Activated CD4-positive, alpha-beta T cell treated with anti-CD3 and anti-CD28 coated beads for 36 hours (primary cell): ENCODE measurements at places on chromosomes 2 and 18.

DNA sequence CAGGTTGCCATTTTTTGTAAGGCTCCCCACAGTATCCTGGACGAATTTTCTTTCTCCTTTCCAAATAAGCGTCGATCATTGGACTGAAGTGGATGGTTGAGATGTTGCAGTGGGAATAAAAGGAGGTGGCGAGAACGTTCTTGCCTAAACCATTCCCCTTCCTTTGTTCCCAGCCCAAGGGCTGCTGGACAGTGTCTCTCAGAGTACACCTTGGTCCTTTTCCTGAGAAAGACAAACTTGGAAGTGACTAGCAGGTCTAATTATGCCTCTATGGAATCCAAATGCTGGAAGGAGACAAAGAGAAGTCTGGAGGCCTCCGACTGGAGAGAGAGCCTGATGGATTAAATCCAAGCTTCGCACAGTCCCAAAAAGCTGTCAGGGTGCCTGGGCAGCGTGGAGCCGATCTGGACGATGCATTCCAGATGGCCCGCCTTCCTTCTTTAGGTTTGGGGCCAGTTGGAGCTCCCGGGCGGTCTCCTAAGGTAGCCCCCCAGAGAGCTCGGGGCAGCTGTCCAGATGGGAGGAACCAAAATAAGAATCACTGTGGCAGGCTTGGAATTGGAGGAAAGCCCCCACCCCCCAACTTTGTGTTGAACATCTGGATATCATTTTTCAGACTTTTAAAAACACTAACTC lies 186.8 kb downstream of the TMEM247 start:
- peaks cover 21% of the 10 kb centered on the region for H3K27me3 ChIP-seq
- H3K27ac ChIP-seq, result no peak overlapping the region
- no peaks in the 10 kb centered on the region for H3K36me3 ChIP-seq

DNA sequence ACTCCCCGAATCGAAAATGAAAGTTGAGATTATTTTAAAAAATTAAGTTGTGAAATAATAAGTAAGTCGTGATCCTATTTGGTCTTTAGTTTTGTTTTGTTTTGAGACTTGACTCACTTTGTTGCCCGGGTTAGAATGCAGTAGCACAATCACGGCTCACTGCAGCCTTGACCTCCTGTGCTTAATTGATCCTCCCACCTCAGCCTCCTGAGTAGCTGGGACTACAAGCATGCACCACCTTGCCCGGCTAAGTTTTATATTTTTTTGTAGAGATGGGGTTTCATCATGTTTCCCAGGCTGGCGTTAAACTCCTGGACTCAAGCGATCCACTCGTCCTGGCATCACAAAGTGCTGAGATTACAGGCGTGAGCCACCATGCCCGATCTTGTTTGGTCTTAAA lies 326.2 kb downstream of the MYCN start:
- no peaks in the 10 kb centered on the region for H3K4me1 ChIP-seq
- H3K27me3 ChIP-seq, result peaks cover 2% of the 10 kb centered on the region
- no peak for DNase-seq

DNA sequence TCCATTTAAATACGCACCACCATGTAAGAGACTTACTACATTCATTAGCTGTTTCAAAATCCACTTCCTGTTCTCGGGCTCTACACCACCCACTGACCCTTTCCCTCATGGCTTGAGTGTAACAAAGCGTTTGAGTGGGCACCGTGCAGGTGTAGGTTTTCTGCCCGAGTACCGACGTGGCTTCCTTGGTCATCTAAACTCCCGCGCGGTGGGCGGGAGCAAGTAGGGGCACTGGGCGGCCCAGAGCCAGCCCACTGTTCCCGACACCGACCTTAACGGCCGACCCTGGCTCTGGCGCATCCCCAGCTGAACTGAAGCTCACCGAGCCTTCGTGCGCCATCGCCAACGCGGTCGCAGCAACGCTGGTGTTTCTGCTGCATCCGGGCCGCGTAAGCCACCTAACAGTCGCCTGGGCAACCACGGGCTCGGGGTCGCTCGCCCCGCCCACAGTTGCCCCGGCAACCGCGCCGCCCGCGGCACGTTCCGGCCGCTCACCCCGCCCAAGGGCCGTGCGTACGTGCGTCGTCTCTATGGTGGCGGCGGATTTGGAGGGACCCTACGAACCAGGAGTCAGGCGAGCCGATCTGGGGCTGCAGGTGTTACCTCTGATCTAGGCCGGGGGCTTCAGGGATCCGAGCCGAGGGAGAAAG lies at the start of the genes C2orf81 and WDR54:
Gene C2orf81 (minus strand): TSS at position 399 of the 650 bp plus-strand sequence. CDS start 59 bp downstream, at position 340.
Gene WDR54 (plus strand): TSS at position 510 of the 650 bp plus-strand sequence. CDS start 424 bp downstream, outside the sequence.
- H3K27ac ChIP-seq, result peak within 1 kb of the TSS; percentile 98
- peak within 1 kb of the TSS; percentile 91 for H3K4me3 ChIP-seq
- H3K36me3 ChIP-seq, result peaks cover 23% of the 10 kb centered on the region
- peaks cover 34% of the 10 kb centered on the region for H3K4me1 ChIP-seq

- no peak for DNase-seq
- H3K27me3 ChIP-seq, result no peaks in the 10 kb centered on the region
- no peak overlapping the region for H3K4me3 ChIP-seq
- H3K36me3 ChIP-seq, result peaks cover 50% of the 10 kb centered on the region
- H3K4me1 ChIP-seq, result peaks cover 52% of the 10 kb centered on the region
Measured at GRCh38 chr18:13470516-13471197, 252.1 kb downstream of the LDLRAD4 start.

GRCh38 chr18:8003878-8004675 lies 437.0 kb downstream of the PTPRM start:
- H3K27ac ChIP-seq, result no peak overlapping the region
- H3K4me3 ChIP-seq, result no peak overlapping the region
- no peaks in the 10 kb centered on the region for H3K4me1 ChIP-seq
- no peaks in the 10 kb centered on the region for H3K36me3 ChIP-seq
- DNase-seq, result no peak
- H3K27me3 ChIP-seq, result no peaks in the 10 kb centered on the region

GRCh38 chr2:39663187-39663930 lies 2.4 kb upstream of the TMEM178A start:
- no peaks in the 10 kb centered on the region for H3K36me3 ChIP-seq
- no peak for DNase-seq
- no peak overlapping the region for H3K27ac ChIP-seq
- no peak overlapping the region for H3K4me3 ChIP-seq

DNA sequence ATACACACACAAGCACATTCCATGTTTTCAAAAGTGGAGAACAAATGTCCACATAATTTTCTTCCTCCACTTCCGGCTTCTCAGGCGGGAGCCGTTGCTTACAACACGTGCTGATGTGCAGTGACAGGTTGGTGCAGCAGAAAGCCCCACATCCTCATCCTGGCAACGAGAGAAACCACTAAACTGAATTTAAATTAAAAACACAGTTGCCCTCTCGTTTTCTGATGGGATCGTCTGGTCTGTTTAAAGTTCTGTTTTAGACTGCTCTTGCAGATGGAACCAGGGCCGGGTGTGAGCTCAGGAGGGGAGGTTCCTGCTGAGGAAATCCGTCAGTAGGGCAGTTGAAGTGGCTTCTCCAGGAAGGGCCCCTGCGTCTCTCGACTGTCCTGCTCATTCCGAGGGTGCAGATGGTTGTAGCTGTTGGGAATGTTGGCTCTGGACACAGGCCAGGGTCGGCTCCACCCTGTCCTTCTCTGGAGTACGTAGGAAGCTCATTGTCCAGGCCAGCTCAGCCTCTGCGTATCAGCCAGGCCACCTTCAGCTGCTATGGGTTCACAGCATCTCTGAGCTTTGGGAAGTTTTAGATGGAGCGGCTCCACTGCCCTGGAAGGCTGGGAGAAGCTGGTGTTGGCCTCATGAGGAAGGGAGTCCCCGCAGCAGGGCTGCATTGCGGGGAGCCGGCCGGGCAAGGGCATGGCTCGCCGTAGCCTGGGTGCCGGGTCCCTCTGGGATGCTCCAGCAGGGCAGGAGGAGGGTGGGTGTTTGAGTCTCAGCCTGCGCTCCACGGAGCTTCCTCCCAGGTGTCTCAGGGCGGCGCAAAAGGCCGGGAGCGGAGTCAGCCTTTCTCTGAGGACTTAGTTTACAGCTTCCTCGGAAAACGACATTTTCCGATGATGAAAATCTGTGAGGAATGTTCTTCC lies 58.3 kb downstream of the NFATC1 start:
- H3K27ac ChIP-seq, result no peak overlapping the region
- DNase-seq, result no peak
- no peak overlapping the region for H3K4me3 ChIP-seq
- H3K27me3 ChIP-seq, result no peaks in the 10 kb centered on the region
- H3K36me3 ChIP-seq, result peaks cover 49% of the 10 kb centered on the region

DNA sequence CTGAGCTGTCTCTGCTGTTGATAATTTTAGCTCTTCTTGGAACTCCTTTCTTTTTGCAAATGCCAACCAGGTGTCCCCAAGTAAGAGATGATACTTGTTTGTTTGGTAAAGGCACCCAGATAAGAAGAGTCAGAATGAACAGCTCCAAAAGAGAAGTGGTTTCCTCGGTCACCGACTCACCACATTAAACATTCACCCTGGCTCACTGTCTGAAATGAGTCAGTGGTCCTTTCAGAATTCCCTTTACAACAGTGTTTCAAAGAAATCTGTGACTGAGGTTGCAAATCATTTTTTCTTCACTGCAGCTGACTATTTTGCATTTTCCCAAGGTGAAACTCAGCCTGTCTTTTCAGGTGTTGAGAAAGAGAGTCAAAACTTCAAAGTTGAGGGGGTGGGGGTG lies 16.2 kb upstream of the CXCR4 start:
- peaks cover 98% of the 10 kb centered on the region for H3K4me1 ChIP-seq
- H3K36me3 ChIP-seq, result no peaks in the 10 kb centered on the region
- peaks cover 21% of the 10 kb centered on the region for H3K27me3 ChIP-seq
- peak overlapping the region; percentile 89 for H3K27ac ChIP-seq

GRCh38 chr2:188380280-188380679 lies 88.6 kb downstream of the GULP1 start:
- DNase-seq, result no peak
- H3K27me3 ChIP-seq, result no peaks in the 10 kb centered on the region
- no peak overlapping the region for H3K27ac ChIP-seq
- H3K4me1 ChIP-seq, result no peaks in the 10 kb centered on the region
- H3K4me3 ChIP-seq, result no peak overlapping the region

DNA sequence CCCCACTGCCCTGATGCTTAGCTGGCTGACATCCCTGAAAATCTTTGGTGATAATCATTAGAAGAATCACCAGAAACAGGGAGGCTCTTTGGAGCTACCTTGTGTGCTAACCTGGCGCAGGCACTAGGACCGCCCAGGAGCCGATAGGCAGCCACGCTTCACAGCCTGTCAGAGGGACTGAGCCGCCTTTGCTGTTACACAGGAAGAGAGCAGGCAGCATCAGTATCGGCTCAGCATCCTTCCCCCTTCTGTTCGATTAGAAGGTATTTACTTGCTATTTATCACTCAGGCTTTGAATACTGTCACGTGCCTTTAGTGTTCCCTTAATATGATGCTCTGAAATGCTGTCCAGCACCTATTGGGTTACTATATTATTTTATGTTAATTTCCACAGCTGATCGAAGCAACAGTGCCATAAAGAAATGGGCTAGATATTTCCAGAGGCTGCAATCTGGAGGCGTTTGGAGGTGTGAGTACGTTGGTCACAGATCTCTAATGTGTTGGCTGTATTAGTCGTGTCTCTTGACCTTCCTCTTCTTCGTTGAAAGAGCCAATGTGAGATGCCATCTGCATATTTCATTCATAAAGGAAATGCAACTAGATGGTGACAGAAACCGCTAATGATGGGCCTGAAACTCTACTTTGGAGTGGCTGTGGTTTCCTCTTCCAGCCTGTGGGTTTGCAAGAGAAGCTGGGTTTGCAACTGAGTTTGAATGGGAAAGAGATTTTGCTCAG lies 110.4 kb upstream of the RAB27B start:
- H3K36me3 ChIP-seq, result no peaks in the 10 kb centered on the region
- DNase-seq, result peak; percentile 74
- peaks cover 6% of the 10 kb centered on the region for H3K27me3 ChIP-seq
- H3K4me1 ChIP-seq, result peaks cover 39% of the 10 kb centered on the region
- peak overlapping the region; percentile 53 for H3K4me3 ChIP-seq

DNA sequence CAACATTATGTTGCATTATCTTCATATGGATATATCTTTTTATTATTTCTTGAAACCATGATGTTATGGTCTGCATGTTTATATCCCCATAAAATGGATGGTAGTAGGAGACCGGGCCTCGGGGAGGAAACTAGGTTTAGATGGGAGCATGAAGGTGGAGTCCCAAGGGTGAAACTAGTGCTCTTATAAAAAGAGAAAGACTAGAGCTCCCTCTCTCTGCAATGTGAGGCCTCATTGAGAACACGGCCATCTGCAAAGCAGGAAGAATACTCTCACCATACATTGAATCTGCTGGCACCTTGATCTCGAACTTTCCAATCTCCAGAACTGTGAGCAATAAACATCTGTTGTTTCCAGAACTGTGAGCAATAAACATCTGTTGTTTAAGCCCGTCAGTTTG lies 64.0 kb downstream of the NXPH2 start:
- H3K27ac ChIP-seq, result no peak overlapping the region
- no peak for DNase-seq
- H3K4me3 ChIP-seq, result no peak overlapping the region
- H3K36me3 ChIP-seq, result no peaks in the 10 kb centered on the region
- peaks cover 6% of the 10 kb centered on the region for H3K27me3 ChIP-seq

GRCh38 chr2:180652794-180653193 lies 327.6 kb upstream of the UBE2E3 start:
- H3K27me3 ChIP-seq, result peaks cover 2% of the 10 kb centered on the region
- H3K4me3 ChIP-seq, result no peak overlapping the region
- H3K27ac ChIP-seq, result no peak overlapping the region
- no peak for DNase-seq
- no peaks in the 10 kb centered on the region for H3K4me1 ChIP-seq

DNA sequence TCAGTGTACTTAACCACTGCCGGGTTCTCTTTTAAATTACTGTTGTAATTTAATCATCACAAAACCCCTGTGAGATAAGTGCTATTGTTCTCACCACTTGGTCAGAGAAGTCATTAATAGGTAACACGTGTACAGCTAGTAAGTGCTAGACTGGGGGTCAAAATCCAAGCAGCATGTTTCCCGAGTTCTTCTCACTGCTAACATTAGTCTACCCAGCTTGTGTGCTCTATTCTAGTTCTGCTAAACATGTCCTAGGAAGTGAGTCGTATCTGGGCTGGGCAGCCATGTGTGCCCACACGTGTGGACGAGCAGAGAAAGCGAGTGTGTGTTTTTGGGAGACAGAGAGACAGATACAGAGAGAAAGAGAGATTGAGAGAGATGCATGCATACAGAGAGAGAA lies 94.1 kb downstream of the BIN1 start:
- H3K27me3 ChIP-seq, result peaks cover 31% of the 10 kb centered on the region
- no peak for DNase-seq
- no peaks in the 10 kb centered on the region for H3K36me3 ChIP-seq
- H3K4me1 ChIP-seq, result no peaks in the 10 kb centered on the region

DNA sequence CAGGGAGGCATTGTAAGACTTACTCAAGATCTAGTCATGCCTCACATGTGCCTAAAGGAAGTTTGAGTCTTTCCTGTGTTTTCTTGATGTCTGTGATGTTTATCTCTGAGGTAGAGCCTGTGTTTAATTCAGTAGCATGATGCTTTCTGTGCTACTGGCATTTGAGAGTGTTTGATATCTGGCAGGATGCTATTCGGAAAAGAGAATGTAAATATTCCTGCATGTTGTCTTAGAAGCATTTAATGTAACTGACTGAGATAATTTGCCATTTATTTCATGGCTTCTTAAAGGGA lies 58.8 kb downstream of the GREB1L start:
- no peak for DNase-seq
- H3K27me3 ChIP-seq, result peaks cover 16% of the 10 kb centered on the region
- H3K4me3 ChIP-seq, result no peak overlapping the region
- H3K27ac ChIP-seq, result no peak overlapping the region
- H3K4me1 ChIP-seq, result no peaks in the 10 kb centered on the region
